Activated effector memory CD4-positive, alpha-beta T cell treated with anti-CD3 and anti-CD28 coated beads, Interleukin-2, amount 50 U/mL, for 16 hours (primary cell): ENCODE measurements at places on chromosomes 4 and X.

- no peak for DNase-seq
Measured at GRCh38 chrX:107552930-107553329, 75.4 kb upstream of the PRPS1 start.

- DNase-seq = no peak
Measured at GRCh38 chrX:82703551-82703950, 804.5 kb upstream of the POU3F4 start.

DNA sequence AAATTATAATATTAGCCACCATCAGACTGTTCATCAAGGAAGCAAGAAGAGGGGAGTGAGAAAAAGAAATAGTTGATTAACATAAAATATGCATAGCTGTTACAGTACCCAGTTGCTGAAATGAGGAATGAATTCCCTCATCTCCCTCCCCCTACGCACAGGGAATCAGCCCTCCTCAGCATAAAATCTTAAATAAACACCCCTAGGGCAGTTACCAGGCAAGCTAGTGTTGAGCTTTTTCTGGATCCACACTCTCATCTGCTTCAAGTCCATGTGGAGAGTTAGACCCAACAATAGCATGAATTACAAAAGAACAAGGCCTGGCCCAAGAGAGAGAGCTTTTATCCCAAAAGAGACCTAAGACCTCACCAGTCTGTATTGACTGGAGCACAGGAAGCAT lies 19.0 kb upstream of the SYTL4 start:
- no peak for DNase-seq

- DNase-seq = no peak
Measured at GRCh38 chr4:3508542-3508941, 23.7 kb downstream of the LRPAP1 start.

DNA sequence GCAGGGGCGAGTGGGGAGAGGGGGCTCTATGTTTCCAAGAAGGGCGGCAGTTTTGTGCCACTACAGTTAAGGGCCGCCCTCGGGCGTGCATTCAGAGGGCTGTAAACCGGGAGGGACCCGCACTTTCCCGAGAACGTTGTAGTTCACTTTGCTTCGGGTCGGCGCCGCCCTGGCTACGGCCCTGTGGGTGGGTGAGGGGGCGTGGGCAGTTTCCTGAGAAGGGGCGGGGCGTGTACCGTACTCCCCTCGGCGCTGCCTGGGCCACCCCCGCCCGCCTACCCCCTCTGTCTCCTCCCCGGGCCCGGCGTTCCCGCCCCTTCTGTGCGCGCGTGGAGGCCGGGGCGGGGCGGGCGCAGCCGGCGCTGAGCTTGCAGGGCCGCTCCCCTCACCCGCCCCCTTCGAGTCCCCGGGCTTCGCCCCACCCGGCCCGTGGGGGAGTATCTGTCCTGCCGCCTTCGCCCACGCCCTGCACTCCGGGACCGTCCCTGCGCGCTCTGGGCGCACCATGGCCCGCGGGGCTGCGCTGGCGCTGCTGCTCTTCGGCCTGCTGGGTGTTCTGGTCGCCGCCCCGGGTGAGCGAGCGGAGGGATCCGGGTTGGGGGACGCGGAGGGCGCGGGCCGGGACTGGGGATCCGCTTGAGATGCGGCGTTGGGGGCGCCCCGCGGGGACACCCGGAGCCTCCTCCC lies at the start of gene CD99:
TSS of gene CD99 (plus strand) at position 440 of the 687 bp plus-strand sequence. CDS start at position 506, 66 bp downstream.
- peak; percentile 96 for DNase-seq

- no peak for DNase-seq
Measured at GRCh38 chr4:24840826-24841543, 45.6 kb downstream of the SOD3 start.

- DNase-seq = no peak
Measured at GRCh38 chrX:53251307-53251706, 26.3 kb upstream of the KDM5C start.

GRCh38 chrX:119181491-119181890 lies 53.9 kb upstream of the KIAA1210 start:
- no peak for DNase-seq

DNA sequence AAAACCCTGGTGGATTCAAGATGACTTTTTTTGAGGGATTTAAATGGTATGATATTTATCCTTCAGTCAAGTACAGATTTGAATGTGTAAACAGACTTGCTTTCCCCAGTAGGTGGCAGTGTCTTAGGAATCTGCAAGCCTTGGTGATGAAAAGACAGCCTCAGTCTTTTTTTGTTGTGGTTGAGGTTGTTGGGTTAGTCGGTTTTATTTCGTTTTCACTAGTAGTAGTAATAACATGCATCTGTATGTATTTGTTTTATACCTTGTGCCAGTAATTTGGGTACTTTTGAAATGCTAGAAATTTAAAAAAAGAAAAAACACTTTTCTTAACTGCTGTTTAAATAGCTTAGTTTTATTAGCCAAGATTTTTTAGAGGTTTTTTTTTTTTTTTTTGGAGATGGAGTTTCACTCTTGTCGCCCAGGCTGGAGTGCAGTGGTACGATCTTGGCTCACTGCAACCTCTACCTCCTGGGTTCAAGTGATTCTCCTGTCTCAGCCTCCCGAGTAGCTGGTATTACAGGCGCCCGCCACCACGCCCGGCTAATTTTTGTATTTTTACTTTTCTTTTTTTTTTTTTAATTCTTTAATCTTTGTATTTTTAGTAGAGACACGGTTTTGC lies 39.2 kb downstream of the COPS4 start:
- DNase-seq = peak; percentile 73

- DNase-seq = no peak
Measured at GRCh38 chrX:54193085-54193821, 10.2 kb upstream of the FAM120C start.

DNA sequence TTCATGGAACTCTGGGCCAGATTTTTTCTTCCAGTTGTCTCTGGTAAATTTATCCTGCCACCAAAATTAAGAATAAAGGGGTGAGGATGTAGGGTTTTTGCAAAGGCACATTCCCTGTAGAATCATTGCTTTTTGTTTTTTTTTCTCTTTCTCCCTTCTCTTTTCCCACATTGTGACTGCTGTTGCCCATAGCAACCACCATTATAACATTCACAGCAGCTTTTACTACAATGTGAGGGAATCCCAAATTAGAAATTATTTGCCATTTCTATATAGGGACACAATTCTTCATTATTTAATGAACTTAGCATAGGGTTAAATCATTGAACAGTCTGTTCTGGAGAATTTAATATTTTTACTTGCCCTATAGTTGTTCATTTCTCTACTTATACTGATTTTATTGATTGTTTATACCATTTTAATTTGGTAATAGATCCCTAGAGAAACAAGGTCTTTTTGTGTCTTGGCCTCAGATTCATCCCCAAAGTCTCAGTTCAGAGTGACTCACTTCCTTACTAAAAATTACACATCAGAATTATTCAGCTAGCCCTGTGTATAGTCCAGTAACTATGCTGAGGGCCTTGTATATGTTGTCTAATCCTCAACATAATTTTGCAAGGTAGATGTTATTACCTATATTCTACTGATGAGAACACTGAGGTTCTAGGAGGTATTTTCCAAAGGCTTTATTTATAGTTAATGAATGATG lies 80.8 kb upstream of the ANK2 start:
- DNase-seq = no peak

DNA sequence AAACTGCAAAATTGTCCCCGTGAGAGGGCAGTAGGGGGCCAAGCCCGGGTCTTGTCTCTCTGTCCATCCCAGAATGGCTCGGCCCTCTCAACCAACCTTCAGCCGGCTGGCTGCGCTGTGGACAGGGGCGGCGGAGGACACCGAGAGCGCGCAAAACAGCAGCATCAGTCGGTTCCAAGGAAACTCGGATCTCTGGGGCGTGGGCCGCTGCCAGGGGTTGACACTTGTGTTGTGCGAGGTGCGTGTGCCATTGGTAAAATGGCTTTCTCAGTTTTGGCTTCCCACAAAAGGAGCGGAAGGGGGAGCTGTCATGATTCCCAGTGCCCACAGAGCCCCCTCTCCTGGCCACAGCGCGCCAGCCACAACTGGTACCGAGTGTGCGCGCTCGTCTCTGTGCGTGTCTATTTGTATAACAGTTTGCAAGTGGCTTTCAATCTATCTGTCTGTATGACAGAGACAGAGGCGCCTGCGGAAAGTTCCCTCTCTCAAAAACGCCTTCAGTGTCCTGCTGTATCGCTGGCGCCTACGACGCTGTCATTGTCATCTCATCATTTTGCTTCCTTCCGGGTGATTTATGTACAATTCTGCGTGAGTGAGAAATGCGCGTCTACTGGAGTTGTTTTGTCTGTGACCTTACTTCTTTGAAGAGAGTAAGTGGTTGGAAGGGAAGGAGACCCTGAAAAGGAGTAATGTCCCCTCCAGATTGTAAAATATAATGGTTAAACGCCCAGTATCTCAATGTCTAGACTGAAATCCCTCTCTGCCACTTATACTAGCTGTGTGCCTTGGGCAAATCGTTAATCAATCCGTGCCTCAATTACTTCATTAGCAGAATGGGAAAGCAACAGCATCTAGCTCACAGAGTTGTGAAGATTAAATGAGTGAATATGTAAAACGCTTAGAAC lies 1.8 kb downstream of the DKK2 start:
- no peak for DNase-seq

GRCh38 chr4:77073981-77074380 lies 1.8 kb downstream of the CCNI start:
- no peak for DNase-seq

DNA sequence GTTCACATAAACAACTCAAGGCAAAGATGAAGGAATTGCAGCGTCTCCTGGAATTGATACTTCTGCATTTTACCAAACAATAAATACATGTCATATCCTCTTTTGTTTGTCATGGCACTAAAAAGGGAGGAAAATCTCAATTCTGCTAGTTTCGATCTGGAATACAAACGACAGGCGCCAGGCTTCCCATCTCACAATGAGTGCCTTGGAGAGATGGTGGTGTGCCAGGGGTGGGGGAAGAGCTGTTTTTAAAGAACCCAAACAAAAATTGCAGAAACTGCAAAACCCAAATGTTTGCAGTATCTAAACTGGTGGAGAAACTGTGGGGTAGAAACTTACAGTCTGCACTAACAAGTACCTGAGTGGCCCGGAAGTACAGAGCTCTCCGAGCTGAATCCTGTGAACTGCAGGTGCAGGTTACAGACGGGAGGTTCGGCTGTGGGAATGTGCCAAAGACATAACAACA lies 53.0 kb upstream of the KLF3 start:
- DNase-seq = no peak

- no peak for DNase-seq
Measured at GRCh38 chr4:185192059-185192458, 11.7 kb downstream of the CFAP97 start.

- no peak for DNase-seq
Measured at GRCh38 chr4:158176776-158177175, 4.0 kb upstream of the GASK1B start.

GRCh38 chr4:3336382-3337356 lies 43.8 kb downstream of the RGS12 start:
- DNase-seq = no peak

GRCh38 chr4:16000708-16001483 lies 37.9 kb upstream of the FGFBP2 start:
- DNase-seq = no peak

DNA sequence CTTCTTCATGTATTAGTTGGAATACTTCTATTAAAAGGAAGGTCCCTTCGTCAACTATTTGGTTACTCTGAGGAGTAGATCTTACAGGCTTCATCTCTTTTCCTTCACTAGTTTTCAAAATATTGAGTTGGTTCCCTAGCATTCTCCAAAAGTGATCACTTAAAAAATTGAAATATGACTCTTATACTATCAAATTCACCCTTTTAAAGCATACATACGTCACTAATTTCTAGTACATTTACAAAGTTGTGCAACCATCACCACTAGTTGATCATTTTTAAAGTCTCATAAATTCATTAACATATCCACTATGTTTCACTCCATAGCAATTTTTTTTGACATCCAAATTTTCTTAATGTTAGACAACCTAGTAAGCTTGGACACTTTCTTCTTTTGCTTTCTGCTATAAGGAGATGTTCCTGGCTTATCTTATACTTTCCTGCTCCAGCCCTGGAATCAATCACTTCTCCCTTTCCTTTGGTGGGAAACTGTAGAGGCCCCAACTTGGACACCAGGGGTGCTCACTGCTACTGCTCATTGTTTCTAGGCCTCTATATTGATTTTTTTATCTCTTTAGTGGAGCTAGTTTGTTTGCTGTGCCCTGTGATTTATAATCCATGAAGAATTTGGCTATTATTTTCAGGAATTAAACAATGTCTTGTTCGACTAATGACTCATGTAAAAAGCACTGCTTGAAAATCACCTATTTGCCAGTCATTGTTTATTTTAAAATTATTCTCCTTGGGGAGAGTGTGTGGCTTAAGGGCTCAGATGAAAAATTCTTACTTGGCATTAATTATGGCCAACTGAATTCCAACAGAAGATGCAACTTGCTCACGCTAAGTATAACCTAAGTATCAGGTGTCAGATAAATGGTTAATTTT lies 4.0 kb upstream of the ZFX start:
- no peak for DNase-seq

- no peak for DNase-seq
Measured at GRCh38 chrX:17453788-17454187, 78.8 kb downstream of the NHS start.

- no peak for DNase-seq
Measured at GRCh38 chr4:159937595-159937994, 834.7 kb downstream of the RAPGEF2 start.
